ENCODE measurements at places on chromosomes 7 and 10. TPM values are rescaled to one million over a fixed set of nuclear protein-coding genes. Genes with fewer than 3 reads are reported as not detected.

- DNase-seq: no peak
Observed at GRCh38 chr10:44125879-44126278, 259.0 kb downstream of the CXCL12 start.

- no peak for DNase-seq
Observed at GRCh38 chr7:108045154-108045553, 42.2 kb upstream of the LAMB1 start.

DNA sequence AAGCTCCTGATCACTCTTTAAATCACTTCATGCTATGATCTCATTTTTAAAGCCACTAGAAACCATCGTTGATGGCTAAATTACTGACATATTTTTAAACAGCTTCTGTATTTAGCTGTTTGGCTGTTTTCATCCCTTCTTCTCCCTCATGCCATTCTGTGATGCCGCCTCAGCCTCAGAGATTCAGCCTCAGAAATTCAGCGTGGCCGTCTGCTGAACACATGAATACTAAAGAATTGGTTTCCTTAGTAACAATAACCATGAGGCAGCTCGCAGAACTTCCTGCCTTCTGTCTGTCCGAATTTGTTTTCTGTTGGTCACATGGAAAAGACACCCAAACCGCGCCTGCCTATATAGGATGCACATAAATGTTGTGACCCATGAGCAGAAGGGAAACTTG is 31.0 kb upstream of the FZD1 start:
- DNase-seq: no peak

DNA sequence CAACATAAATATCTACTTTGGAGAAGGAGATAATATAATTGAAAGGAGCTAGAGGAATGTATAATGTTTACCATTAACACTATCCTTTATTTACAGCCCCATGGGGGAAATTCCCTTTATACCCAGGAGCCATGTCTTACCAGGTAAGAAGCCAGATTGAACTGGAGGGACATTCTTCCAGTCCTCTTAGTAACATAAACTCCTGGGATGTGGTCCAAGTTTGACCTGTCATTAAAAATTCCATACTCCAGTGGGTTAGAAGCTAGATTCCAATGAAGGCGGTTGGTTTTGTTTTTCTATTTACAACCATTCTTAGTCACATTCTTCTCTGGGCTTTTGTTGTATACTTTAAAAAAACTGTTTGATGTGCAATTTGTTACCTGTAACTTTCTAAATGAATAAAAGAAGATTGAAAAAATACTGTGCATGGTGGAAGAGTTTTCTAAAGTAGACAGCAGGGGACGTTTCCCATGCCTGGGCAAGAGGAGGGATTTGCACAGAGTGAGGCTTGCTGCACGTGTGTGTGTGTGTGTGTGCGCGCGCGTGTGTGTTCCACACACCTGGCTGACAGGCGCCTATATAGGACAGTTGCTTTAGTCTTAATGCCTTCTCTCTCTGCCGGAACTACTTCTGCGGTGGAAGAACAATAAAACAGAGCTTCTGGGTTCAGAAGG is 2.0 kb downstream of the PLCE1 start:
- no peak for DNase-seq

DNA sequence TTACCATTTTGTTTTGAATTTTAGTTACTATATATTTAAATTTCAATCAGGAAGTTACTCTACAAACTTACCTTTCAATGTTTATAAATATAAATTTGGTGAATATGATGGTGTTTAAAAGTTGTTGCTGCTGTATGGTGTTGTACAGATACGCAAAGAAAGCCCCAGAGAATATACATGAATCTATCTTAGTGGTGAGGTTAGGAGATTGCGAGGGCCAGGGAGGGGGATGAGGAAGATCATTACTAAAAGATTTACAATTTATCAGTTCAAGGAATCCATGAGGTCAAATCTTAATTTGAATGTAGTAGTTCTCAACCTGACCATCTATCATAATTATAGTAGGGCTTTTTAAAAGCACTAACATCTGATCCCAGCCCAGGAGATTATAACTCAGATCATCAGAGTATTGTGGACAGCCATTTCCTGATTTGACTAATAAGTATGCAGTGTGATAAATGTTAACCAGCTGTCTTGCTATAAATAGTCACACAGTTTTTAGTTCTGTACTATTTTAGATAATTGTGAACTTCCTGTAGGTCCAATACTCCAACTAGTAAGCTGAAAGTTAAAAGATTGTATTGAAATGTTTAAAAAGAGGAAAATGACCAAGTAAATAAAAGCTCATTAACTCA is 23.6 kb downstream of the FAM3C start:
- no peak for DNase-seq

DNA sequence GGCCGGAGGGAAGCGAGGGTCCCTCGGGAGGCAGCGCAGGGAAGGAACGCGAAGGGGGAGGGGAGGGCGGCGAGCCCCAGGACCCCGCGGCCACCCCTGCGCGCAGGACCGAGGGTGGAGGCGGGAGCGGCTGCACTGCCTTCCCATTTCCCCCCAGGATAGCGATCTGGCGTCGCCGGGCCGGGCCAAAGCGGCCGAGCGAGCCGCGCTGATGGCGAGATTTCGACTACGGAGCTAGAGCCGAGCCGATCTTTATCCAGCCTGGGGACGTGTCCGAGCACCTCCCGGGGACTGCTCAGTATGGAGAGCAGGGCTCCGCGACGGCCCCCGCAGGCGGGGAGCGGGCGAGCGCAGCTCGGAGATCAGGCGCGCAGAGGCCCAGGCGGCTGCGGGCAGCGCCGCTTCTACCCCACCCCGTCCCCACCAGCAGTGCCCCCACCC is 590 bp upstream of the CRTAC1 start:
- DNase-seq: no peak

DNA sequence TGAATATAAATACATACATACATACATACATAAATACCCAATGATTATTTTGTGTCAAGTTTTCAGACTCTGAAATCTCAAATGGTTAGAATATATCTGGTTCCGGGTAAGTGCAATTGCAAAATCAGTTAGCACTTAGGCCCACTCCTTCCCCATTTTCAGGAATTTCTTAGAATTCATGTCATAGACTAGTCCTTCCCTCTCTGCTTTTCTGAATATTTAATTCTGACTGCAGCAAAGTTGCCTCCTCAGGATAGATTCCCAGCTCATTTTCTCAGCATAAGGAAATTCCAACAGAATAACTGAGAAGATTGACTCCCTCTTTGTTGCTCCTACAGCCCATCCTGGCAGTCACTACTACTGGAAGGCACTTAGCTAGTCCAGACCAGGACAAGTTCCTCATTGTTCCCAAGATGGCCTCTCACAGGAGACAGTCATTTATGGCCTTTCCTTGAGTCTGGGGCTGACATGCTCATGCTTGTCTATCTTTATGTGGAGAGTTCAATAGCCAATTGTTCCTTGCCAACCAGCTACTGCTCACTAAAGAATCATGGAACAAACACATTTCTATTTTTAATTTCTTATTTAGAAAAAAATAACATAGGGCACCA is 142.9 kb upstream of the ITGB1 start:
- DNase-seq: no peak

DNA sequence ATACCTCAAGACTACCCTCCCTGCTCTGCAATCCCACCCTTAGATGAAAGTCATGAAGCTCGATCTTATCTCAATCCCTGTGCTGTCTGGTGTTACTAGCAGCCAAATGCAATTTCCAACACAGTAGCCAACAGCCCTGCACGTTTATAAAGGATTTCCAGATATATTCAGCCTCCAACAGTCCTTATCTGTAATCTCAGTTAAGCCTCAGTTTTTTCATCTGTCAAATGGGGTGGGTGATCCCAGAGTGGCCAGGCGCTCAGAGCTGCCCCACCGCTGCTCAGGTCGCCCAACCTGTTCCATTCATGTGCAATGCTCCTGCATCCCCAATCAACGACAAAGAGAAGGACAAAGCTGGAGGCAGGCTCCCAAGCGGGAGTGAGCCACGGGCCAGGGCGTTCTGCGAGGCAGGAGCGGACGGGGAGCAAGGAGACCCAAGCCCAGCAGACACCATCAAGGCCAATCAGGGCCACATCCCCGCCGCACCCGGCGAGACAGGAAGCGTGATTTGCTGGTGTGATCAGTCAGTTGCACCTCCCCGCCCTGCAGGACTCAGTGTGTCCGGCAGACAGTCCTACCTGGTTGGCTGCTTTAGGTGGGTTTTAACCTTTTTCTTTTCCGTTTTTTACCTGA is 19.7 kb downstream of the PDGFA start:
- no peak for DNase-seq

DNA sequence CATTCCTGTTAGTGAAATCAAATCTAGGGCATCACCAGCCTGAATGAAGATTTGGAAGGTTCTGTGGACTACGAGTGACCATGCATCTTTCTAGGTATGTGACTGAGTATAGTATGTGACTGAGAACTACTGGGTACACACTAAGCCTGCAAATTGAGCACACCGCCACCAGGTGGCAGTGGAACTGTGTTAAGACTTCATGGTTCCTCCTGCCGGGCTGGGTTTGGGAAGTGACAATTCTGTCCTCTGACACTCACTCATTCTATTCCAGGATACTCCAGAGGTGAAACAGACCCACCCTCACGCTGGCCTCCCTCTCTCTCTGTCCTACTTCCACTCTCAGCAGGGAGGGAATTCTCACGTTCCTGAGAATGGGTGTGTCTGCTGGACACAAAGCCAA is 84.0 kb upstream of the TMEM248 start:
- DNase-seq: peak; percentile 42

DNA sequence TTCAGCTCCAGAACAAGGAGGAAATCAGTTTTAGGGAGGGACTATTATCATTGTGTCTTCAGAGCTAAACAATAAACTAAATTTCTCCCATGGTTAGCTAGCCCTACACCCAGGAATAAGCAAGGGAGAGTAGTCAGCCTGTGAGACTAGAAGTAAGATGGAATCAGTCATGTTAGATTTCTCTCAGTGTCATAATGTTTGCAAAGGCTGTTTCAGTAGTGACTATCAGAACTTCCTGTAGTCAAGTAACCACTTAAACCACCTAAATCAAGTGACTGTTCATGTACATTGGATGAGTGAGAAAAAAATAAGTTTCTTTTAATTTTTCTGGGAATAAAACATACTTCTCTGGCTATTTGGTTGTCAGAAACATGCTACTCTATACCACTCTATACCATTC is 121.6 kb downstream of the KCND2 start:
- no peak for DNase-seq

DNA sequence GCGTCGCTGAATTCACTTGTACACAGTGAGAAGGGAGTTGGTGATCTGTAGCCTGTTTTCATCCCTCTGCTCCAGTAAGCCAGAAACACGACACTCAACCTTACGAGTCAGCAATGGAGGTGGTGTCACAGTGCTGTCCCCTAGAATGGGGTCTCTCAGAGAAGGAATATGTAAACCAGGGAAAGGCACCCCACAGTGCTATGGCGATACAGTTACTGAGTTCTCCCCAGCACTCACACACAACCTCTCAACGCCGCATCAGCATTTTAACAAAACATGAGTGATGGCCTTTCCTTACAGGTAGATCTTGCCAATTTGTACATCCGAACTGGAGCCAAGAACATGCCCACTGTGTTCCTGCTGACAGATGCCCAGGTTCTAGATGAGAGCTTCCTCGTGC is 196.3 kb downstream of the CDCA7L start:
- no peak for DNase-seq

DNA sequence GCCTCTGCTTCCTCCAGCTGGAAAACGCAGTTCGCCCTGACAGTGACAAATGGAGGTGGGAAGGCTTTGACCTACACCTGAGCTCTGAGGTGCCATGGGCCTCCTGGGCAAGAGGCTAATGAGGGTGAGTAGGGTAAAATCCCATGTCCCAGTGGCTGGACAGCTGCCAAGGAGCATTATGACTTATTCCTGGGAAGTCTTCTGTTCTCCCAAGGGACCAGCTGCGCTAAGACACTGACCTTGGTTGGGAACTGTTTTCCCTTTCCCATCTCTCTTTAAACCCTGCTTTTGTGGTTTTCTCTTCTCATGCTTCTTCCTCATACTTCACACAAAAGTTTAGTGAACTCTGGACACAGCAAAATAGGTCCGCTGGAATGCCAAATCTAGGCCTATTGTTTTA is 72.6 kb downstream of the COPG2 start:
- no peak for DNase-seq

DNA sequence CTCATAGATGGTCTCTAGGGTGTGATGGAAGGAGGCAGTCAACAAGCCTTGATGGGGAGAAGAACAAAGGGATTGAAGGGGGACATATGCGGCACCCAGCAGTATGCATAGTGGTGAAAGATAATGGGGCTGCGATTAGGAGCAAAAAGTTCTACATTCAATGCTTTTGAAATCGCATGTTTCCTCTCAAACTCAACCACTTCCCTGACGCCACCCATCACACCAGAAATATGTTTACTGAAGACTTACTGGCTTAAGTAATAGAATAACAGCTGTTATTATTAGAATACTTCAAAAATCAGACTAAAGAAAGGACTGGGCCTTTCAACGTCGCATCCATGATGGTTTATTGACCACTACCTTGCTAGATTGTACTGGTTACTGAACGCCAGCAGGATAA is 31.5 kb downstream of the MKRN1 start:
- no peak for DNase-seq

DNA sequence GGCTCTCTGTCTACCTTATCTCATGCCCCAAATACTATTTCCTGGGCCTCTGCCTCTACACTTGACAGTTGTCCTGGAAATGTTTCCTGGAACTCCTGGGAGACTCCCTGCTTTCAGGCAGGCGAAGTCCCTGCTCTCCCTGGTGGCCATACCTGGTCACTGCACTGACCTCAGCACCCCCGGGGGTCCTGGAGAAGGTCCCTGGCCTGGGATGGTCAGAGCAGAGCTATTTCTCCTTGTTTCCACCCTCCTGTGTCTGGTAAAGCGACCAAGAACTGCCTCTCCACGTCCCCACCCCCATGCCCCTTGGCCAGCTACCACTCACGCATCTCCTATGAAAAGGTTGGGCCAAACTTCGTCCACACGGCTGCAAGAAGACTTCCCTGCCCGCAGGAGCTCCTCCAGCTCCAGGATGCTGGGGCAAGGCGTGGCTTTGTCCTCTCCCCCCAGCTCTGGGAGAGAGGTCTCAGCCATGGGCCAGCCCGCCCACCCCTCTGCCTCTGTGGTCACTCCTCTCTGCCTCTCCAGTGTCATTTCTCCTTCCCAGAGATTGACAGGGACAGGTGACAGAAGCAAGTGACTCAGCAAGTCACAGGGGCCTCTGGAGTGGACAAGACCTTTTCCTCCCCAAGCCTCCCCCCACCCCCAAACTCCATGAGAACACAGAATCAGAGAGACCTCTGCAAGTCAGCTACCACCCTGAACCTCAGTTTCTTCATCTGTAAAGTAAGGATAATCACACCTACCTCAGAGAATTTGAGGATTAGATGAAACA is 2.6 kb upstream of the SAMD8 start:
- DNase-seq: no peak

DNA sequence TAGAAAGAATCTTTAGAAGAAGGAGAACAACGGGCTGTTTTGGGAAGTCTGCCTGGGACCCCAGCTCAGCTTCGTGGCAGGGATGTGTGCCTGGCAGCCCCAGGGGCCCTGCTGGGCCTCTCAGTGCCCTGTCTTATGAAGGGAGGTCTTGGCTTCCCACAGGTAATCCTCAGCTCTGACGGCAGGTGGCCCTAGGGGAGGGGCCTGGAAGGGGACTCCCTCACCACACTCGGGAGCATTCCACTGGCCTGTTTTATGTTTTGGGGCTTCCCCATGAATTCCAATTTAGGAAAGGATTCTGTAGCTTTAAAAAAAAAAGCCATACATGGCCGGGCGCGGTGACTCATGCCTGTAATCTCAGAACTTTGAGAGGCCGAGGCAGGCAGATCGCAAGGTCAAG is 3.0 kb upstream of the DMBT1 start:
- DNase-seq: no peak

- DNase-seq: no peak
Observed at GRCh38 chr7:23191022-23191421, 9.2 kb downstream of the NUP42 start.

OR6B1 gene
- not detected for total RNA-seq

PFKFB3 gene
- 75.1 TPM for total RNA-seq

STEAP1B gene
- not detected for total RNA-seq

ACBD7 gene
- total RNA-seq: 1.8 TPM

GFRA1 gene
- total RNA-seq: not detected

All from activated naive CD8-positive, alpha-beta T cell treated with anti-CD3 and anti-CD28 coated beads, Interleukin-2, amount 10 ng/mL, durations not matched to agents 7 days and 5 days (primary cell).